ENCODE measurements at places on chromosomes 13 and 19.

DNA sequence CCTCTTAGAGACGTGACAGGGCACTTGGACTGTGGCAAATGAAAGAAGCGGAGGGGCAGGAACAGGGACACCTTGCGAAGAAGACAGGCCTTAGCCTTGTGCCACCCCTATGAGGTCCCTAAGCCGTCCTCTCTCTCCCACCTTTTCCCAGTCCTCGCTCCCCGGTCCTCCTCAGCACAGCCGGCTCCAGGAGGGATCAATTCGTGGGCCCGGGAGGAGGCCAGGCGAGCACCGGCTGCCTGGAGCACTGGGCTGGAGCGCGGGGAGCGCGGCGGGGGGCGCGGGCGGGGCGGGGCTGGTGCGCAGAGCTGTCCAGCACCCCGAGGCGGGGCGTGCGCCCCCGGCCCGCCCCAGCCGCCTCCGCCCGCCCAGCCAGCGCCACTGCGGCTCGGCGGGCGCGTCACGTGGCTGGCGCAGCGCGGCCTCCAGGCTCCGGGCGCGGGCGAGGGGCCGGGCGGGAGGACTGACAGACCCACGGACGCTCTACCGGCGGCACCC lies at the start of gene LRP3:
TSS of gene LRP3 (plus strand) at position 466 of the 498 bp plus-strand sequence. CDS start 456 bp downstream, outside the sequence.
- DNase-seq, result no peak

DNA sequence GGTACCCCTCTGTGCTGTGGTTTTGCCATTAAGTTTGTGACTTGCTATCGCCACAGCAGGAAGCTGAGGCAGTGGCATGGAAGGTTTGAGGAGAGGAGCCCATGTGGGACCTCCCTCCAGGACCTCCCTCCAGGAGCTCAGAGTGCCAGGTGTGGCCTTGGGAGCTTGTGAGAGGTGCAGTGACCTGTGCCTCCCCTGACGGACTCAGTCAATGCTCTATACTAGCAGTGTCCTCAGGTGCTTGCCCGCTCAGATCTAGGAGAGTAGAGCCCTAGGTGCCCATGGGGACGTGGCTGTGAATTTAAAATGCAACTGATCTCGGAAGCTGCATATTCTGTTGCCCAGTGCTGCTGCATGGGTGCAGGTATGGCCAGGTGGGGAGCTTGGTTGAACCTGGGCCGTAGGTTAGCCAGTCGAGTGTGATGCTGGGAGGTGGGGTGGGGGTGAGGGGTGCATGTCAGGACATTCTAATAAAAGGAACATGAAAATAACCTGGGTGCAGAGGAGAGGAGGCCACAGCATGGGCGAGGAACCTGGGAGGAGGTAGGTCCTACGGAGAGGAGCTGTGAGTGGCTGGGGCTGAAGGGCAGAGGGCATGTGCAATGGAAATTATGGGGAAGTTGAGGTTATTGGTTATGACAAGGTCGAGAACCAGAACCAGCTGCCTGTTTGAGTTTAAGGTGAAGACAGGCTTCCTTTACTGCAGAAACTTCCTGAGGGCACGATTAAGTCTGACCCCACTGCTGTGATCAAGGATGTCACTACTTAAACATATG lies 41.6 kb downstream of the TEX29 start:
- DNase-seq, result no peak

GRCh38 chr19:45462174-45462573 lies 5.6 kb upstream of the FOSB start:
- DNase-seq, result no peak

- peak; percentile 19 for DNase-seq
Observed at GRCh38 chr13:32947411-32948276, 68.6 kb upstream of the KL start.

DNA sequence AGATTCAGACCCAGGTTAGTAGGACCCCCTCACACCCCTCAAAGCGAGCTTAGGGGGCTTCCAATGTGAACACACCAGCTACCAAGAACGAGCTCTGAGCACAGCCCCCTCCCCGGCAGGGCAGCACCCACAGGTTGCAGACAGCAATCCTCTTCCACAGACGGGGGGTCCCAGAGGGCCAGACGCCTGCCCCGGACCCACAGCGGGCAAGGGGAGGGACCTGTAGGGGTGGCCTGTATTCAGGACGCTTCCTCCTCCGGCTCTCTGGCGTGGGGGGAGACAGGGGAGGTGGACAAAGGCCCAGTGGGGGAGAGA lies 4.8 kb downstream of the TTYH1 start:
- no peak for DNase-seq

GRCh38 chr19:8038815-8039214 lies 13.7 kb upstream of the CCL25 start:
- DNase-seq, result no peak

DNA sequence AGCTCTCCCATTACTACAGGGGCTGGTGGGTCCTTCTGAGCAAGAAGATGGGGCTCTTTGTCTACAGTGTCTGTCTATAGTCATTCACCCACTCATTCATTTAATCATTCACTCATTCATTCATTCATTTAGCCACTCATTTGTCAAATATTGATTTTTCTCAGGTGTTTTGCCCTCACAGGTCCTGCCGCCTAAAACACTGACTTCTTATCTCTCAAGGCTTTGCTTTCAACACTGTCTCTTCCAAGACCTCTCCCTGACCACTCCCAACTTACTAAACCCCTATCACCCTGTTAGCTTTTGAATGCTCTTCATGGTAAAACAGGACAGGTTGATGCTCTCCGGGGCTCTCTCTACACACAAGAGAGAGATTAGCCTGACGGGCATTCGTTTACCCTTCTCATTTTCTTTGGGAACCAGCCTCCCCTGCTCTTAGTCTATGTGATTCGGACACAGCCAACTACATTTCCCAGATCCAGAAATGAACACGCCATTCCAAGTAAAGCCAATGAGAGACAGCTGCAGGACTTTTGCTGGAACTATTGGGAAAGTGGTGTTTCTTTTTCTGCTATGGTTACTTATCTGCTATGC lies 22.7 kb downstream of the FAM187B start:
- no peak for DNase-seq

DNA sequence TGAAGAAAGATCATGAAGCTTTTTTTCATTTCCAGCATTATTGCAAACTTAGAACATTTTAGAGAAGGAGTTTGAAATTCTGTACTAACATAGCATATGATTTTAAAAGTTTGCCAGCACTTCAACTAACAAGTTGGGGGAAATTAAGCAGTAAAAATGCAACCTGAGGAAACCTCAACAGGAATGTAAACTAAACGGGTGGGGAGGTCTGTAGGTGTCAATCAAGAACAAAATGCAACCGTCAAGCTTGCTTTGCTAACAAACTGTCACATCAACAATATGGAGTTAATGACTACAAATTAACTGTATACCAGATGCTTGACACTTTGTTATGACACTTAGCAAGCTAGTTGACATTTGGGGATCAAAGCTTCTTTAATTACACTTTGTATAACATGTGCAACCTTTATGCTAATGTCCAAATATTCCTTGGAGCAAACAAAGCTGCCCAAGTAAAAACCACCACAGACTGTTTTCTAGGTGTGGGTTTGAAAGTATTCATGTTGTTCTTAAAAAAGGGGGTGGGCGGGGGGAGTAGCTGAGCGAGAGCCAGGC lies 52.1 kb downstream of the DACH1 start:
- no peak for DNase-seq

- no peak for DNase-seq
Observed at GRCh38 chr19:14318873-14319272, 62.4 kb upstream of the ADGRE5 start.

DNA sequence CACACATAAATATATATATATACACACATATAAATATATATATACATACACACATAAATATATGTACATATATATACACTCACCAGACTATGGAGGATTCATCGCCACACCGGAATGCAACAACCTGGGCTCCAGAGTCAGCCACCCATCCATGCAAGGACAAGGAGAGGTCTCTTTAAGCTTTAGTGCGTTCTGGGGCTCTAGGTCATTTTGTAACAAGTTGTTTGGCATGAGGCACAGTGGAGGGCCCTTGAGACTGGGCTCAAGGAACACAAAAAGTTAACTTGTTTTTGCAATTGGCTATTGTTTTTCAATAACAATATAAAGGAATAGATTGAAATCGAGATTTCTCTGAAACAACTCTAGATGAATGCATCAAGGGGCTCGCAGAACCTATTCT lies 4.9 kb upstream of the ZNF90 start:
- no peak for DNase-seq

- DNase-seq, result no peak
Observed at GRCh38 chr19:16417660-16418596, 53.8 kb downstream of the EPS15L1 start.

GRCh38 chr19:33456845-33457220 lies 64.8 kb downstream of the PEPD start:
- DNase-seq, result no peak

- DNase-seq, result no peak
Observed at GRCh38 chr19:30379841-30380610, 7.8 kb downstream of the ZNF536 start.

GRCh38 chr13:105139048-105139379 lies 1396.4 kb downstream of the EFNB2 start:
- DNase-seq, result no peak

- no peak for DNase-seq
Observed at GRCh38 chr13:22061806-22062391, 391.0 kb downstream of the FGF9 start.

- no peak for DNase-seq
Observed at GRCh38 chr13:30147015-30147414, 160.3 kb downstream of the KATNAL1 start.

DNA sequence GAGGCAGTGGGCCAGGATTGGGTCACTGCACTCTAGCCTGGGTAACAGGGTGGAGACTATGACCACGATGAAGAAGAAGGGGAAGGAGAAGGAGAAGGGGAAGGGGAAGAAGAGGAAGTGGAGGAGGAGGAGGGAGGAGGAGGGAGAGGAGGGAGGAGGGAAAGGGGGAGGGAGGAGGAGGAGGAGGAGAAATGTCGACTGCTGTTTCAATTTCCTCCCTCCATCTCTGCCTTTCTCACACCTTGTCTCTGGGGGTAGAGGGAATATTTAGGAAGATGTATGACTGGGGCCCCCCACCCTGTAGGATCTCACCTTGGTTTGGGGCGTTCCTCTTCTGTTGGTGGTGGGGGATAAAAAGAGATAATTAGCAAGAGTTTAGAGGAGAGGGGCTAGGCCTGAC lies 3.8 kb downstream of the TNNT1 start:
- DNase-seq, result no peak

- peak; percentile 77 for DNase-seq
Observed at GRCh38 chr19:13833330-13834243, 38.3 kb downstream of the ZSWIM4 start.

GRCh38 chr19:29535214-29535831 lies 9.5 kb downstream of the VSTM2B start:
- DNase-seq, result no peak

DNA sequence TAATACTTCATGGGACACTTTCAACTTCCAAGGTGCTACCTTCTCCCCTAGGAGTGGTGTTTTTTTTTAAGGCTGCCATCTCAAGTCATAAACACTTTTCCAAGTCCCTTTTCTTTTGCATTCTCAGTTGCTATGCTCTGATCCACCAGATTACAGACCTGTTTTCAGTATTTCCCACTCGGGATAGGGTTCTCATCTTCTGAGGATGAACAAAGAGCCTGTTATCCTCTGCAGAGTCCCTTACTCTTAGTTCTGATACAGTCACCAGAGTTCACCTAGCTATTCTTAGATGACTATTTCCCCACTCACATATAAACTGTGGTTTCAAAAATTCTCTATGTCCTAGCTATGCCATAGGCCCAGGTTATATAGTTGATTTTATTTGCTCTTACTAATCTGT lies 15.9 kb downstream of the ZDHHC20 start:
- no peak for DNase-seq

DNA sequence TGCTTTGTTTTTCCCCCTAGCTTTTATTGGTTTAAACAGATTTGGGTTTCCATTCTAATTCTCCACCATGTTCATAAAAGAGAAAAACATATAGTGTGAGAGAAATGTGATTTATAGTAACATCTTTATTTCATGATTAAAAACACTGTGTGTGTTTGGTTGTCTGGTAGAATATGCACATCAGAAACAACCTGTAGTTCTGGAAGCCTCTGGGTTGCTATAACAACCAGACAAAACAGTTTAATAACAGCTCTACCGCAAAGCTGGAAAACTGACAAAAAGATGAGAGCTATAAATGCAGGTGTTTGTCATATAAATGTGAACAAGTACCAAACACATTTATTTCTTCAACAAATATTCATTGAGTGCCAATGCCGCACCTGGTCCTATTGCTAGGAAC lies 9.8 kb downstream of the KBTBD6 start:
- peak; percentile 30 for DNase-seq

DNA sequence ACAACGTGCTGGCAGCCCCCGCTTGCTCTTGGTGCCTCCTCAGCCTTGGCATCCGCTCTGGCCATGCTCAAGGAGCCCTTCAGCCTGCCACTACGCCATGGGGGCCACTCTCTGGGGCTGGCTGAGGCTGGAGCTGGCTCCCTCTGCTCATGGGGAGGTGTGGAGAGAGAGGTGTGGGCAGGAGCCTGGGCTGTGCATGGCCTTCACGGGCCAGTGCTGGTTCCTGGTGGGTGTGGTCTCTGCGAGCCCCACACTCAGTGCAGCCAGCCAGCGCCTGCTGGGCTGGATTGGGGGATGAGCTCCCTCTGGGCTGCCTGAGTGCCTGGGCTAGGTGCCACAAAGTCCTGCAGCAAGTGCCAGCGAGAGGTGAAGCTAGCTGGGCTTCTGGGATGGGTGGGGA lies 1289.1 kb downstream of the OLFM4 start:
- DNase-seq, result no peak

DNA sequence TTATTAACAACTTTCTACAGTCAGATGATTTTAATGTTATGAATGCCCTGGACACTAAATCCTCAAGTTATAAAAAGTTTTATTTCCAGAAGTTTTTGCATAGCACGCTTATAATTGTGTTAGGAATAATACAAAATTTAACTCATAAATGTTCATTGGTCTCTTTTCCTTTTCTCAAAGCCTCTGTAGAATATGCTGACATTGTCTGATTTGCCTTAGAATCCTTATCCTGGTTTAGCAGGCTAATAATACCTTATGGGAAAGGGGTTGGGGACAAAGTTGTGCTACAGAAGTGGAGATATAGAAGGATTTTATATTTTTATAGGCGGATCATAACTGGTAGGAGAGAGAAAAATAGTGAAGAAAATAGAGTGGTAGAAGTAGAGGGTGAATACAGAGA lies 1739.6 kb downstream of the OLFM4 start:
- no peak for DNase-seq

DNA sequence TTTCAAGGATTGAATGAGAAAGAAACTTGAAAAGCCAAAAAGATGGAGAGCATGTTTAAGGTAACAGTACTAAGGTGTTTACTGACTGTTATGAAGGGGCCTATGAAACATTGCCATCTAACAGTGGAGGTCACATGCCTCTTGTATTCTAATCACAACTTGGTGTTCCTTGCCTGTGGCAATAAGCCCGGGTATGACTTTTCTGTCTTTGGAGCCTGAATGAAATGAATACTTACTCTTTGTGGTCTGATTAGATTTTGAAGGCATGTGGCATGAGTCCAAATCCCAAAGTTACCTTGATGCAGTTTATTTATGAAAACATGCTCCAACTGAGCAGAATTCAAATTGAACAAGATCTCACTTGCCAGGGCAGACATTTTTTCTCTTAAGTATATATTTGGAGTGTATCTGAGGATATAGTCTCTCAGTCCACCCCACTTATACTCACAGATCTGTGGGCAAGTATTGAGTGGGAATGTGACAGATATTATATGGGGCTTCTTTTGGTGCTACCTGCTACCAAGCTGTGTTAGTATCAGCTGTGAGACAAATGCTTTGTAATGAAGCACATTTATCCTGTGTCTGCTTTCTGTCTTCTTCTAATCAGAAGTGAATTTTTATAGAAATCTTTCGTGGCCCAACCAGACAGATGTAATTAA lies 67.5 kb downstream of the B3GLCT start:
- no peak for DNase-seq

Measured in NCI-H2029 treated with DMSO at 0.1 percent for 48 hours (cell line).